ENCODE measurements at places on chromosomes 16 and 17.

GRCh38 chr16:72926177-72927070 lies 121.5 kb downstream of the ZFHX3 start:
- no peak for DNase-seq

- DNase-seq, result no peak
These were observed 247.1 kb downstream of the SEC14L1 start for GRCh38 chr17:77387891-77388290.

DNA sequence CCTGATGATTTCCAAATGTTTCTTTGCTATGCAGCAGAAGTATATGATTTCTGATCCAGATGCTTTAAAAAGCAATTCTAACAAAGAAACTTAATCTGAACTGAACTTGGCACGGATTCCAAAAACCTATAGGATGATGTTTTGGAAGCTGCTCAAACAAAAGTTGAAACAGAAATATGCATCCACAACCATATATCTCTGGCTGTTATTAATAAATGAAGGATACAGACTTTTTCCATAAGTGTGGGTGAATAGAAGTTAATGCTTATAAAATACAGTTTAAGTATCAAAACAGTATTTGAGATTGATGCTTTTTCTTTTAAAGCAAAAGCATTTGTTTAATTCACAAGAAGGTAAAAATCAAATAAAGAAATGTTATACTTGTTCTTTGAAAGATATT lies 27.9 kb upstream of the NACA2 start:
- peak; percentile 3 for DNase-seq

DNA sequence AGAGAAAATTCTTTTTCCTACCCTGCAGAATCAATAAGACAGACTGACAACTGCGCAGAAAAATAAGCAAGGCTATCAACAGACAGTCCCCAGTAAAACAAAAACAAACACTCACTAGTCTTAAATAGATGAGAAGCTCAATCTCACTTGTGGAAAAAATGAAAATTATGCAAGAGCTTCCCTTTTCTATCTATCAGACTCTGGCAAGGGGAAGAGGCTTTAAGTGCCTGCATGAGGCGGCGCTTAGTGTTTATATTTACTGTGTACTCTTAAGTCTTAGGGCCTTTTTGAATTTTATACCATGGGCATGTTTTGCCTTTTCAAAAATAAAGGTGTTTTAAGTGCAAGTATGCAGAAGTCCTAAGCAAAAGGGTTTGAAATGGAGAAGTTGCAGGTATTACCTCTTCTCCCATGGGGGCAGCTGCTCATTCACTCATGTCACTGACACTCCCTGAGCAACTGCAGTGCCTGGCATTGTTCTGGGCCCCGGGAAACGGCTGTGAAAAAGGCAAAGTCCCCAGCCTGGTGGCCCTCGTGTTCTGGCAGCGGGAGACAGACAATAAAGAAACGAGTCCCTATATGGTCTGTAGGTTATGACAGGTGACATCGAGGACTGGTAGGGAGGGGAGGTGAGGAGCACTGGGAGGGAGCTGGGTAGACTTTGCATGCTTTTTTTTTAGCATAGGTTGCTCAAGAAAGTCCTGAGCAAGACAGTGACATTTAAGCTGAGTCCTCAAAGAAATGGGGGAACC lies 35.2 kb downstream of the HSBP1 start:
- no peak for DNase-seq

DNA sequence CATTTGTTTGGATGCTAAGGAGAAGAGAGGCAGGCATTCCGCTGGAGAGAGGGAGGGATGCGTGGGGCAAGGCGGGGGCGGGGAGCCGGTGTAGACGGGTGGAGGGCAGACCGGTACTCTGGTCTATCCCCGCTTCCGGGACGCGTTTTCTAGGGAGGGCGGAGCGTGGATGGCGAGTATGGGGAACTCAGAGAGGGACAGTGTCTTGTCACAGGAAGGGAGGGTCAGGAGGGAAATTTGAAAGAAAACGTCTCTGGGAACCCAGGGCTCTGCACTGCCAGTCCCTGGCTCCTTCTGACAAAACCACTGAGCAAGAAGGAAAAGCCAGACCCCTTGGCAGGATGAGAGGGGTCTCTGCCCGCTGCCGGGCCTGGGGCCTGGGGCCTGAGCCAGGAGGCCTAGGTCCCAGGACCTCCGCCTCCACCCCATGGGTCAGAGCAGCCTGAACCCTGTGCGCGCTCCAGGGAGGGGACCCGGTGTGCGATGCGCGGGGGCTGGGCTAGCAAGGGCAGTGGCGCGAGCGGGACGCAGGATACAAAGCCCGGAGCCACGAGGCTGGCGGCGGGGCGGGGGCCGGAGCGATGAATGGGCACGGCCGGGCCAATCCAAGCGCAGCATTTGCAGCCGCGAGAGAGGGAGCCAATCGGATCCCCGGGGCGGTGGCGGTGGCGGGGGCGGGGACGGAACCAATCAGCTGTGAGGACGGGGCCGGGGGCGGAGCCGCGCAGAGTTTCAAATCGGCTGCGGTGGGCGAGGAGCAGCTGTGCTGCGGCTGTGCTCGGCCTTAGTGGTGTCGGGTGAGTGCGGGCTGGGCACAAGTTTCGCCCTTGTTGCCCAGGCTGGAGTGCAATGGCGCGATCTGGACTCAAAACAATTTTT lies at the start of gene PIMREG:
PIMREG (plus strand) TSS at position 764 of the 879 bp plus-strand sequence. CDS start 656 bp downstream, outside the sequence.
- peak; percentile 92 for DNase-seq

GRCh38 chr17:37755455-37755854 lies 10.6 kb upstream of the HNF1B start:
- no peak for DNase-seq

DNA sequence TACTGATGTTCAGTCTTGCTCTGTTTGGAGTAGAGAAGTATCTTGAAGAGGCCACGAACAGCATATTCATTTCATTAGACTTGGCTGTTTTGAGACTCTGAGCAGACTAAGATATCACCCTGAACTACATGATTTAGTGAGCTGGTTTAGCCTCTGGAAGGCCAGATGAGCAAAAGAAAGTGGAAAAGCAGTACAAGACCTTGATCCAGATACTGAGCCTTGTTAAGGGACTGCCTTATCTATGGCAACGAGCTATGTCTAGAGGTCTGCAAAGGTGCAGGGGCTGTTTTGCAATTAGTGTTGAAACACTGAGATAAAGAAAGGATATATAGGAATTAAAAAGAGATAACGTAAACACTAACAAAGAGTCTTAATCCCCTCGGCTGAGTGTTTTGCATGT lies 231.4 kb downstream of the IRX3 start:
- DNase-seq, result no peak

- DNase-seq, result peak; percentile 38
These were observed 45.6 kb downstream of the ERN1 start for GRCh38 chr17:64084086-64084939.
